ENCODE measurements at places on chromosomes 2 and 18.

GRCh38 chr2:142130111-142131009, 456 bp downstream of the LRP1B start:
- peak; percentile 63 for DNase-seq

- no peak for DNase-seq
Observed at GRCh38 chr18:48605408-48605845, 66.6 kb downstream of the CTIF start.

- no peak for DNase-seq
Observed at GRCh38 chr18:53991805-53992204, 232.7 kb downstream of the MBD2 start.

- DNase-seq: no peak
Observed at GRCh38 chr18:35803551-35803950, 168.9 kb upstream of the RMP24 start.

DNA sequence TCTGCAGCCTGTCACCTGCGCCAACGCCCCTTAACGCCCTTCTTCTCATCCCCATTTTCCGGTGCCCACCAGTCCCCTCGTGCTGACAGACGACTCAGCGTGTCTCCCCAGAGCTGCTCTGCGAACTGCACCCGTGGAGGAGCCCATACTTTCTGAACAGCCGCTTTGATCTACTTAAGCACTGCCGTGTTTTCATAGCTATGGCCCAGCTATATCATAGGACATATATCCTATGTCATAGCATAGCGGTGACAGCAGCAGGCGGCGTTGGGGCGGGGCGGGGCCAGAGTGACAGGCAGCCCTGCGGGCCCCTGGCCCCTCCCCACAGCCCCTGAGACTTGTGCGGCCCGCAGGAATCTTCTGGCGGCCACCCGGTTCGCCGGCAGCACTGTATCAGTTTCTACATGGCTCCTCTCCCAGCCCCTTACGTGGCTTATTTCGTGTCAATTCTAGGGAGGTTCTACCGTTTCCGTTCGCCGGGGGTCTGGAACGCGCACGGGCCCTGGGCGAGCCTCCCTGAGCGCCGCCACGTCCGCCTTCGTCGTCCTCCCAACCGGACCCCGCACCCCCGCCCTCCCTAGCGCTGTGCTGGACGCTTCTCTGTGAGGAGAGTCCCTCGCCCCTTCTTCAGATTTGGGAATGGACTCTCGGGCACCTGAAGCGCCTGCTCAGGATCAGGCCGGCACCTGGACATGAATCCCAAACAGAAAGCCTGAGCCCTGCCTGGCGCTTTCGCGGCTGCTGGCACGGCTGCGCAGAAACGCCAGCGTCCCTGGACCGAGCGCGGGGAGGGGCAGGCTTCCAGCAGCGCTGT, 35.4 kb downstream of the PTPN18 start:
- DNase-seq: peak; percentile 81

DNA sequence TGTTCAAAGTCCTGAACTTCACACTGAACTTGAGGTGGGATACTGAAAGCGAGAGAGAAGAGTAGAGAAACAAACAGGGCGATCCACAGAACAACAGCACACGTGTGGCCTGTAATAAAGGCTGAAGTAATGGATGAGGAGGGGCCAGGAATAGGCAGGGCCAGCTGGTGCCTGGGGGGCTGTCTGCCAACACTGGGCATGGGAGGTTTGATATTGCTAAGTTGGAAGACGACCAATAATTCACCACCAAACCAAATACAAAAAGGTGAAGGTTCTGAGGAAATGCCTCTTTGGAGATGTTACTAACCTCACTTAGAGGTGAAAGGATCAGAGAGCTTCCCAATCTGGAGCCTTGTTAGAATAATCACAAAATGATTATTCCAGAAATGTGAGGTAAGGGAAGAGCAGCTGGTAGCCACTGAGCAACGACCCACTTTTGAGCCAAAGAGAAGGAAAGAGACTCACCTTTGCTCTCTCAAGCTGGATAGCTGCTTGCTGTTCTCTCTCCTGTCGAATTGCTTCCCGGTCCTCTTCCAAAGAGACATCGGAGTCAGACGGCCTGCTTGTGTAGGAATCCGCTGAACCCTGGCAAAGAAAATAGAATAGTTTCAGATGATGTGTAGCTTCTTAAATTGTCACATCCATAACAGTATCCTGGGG, 54.7 kb upstream of the ARL5A start:
- DNase-seq: no peak

- DNase-seq: no peak
Observed at GRCh38 chr2:42028571-42029148, 19.2 kb upstream of the PKDCC start.

GRCh38 chr18:22606563-22607283, 189.0 kb upstream of the CTAGE1 start:
- no peak for DNase-seq

DNA sequence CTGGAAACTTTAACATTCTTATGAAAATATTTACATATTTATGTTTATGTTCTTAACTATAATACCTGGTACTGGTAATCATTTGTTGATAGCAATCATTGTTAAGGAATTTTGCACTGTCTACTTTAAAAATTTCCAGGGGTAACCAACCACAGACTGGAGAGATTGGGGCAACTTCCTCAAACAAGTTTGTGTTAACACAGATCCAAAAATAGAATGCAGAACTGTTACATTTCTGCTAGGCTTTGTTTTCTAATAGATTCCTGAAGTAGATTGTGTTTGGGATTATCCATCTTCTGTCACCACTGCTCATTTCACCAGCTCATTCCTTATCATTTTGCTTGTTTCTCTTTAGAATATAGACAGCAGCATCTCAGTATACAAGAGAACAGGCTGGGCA, 23.7 kb downstream of the RNF125 start:
- DNase-seq: no peak

DNA sequence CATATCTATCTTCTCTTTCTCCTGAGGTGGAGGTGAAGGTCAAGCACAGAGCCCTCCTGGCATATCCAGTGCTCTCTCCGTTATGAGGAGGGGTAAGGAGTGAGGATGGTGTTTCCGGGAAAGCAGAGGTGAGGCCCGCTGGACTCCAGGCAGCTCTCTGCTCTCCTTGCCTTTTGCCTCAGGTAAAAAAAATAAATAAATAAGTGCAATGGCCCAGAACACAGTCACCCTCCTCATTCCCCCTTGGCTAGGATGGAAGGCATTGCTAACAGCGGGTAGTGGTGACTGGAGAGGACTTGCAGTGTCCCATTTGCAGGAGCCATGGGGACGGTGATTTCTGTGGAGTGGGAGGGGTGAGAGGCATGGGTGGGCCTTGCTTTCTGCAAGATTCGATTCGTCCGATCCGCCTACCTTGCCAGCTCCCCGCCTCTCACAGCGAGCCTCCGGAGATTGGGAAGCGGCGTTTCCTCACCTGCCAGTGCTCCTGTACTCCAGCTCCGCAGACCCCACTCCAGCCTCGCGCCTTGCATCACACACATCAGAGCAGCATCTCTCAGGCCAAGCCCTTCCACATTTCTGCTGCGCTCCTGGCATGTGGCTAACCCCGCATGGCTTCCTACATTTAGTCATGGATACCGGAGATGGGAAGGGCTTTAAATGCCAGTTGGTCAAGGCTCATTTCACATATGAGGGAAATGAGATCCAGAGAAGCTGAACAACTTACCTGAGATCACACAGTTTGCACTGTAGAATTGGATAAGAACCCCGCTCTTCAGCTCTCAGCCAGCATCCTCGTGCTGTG, 155.2 kb downstream of the VAPA start:
- no peak for DNase-seq

DNA sequence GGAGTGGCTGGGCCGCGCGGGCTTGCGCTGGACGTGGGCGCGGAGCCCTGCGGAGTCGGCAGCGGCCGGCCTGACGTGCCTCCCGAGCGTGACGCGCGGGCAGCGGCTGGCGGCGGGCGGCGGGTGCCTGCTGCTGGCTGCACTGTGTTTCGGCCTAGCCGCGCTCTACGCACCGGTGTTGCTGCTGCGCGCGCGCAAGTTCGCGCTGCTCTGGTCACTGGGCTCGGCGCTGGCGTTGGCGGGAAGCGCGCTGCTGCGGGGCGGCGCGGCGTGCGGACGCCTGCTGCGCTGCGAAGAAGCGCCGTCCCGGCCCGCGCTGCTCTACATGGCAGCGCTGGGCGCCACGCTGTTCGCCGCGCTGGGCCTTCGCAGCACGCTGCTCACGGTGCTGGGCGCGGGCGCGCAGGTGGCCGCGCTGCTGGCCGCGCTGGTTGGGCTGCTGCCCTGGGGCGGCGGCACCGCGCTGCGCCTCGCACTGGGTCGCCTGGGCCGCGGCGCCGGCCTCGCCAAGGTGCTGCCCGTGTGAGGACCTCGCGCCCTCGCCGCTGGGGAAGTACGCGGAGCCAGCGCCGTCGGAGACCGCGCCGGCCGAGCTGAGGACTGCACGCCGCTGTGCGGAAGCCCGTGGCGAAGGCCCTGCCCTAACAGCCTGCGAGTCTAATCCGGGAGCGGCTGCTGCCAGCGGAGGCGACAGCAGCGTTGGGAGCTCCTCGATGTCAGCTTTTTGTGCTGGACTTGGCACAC, 526 bp downstream of the SFT2D3 start:
- peak; percentile 46 for DNase-seq

DNA sequence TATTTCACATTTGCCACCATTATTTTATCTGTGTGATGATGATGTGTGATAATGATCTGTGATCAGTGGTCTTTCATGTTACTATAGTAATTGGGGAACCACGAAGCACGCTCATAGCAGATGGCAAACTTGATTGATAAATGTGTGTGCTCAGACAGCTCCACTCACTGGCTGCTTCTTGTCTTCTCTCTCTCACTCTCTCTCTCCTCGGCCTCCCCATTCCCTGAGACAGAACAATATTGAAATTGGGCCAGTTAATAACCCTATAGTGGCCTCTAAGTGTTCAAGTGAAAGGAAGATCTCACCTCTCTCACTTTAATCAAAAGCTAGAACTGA, 60.7 kb upstream of the RAPGEF4 start:
- no peak for DNase-seq

DNA sequence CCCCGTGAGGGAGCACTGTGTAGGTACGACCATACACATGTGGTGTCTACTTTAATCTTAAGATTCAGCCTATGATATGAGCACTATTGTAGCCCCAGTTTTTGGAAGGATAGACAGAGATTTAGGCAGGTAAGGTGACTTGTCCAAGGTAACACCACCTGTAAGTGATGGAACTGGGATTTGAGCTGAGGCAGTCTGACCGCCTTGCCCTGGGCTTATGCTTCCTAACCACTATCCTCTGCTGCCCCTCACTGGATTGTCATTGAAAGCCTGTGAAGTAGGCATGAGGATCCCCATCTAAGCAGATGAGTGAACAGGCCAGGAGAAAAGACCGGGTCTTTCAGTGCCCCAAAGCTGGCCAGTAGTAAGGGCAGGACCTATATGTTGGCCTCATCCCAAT, 343.8 kb downstream of the CYRIA start:
- no peak for DNase-seq

Data from prostate gland (tissue), 2 donors.